Lower leg skin (tissue), 4 donors: ENCODE measurements at places on chromosomes 4 and X.

- no peak for DNase-seq
Measured at GRCh38 chr4:2361366-2362265, 56.8 kb downstream of the ZFYVE28 start.

DNA sequence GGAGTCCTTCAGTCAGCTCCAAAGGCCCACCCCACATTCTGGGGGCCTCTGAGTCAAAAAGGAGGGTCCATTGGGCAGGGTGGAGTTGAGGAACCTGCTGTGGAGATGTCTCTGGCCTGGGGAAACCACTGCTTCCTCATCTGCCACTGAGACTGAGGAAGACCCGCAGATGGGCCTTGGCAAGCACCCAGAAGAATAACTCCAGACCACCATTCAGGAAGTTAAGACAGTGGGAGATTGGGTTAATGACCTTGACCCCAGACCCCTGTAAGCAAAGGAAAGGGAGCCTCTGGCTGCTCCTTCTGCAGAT is 8.1 kb upstream of the HSD17B10 start:
- no peak for DNase-seq

GRCh38 chr4:72629540-72629939 is 60.5 kb upstream of the ADAMTS3 start:
- DNase-seq, result no peak

GRCh38 chr4:148073349-148073748 is 341.5 kb downstream of the ARHGAP10 start:
- no peak for DNase-seq

GRCh38 chr4:174503079-174503715 is 19.1 kb downstream of the HPGD start:
- DNase-seq, result no peak
